Placental pericyte (primary cell): ENCODE measurements at places on chromosomes 2 and 18. TPM values are rescaled to one million over a fixed set of nuclear protein-coding genes. Genes with fewer than 3 reads are reported as not detected.

The FLACC1 gene
- total RNA-seq: 0.44 and 1.4 TPM in 2 replicates

The FAM110C gene
- not detected in 2 replicates for total RNA-seq

The MAB21L4 gene
- total RNA-seq: not detected in 2 replicates

The PSMA8 gene
- not detected in 2 replicates for total RNA-seq

The MLPH gene
- 32.2 and 49.2 TPM in 2 replicates for total RNA-seq

The RAB17 gene
- 0.22 and 0.43 TPM in 2 replicates for total RNA-seq

The HJURP gene
- 3.3 and 56.3 TPM in 2 replicates for total RNA-seq

The IL36G gene
- total RNA-seq: not detected in 2 replicates

The FAM124B gene
- total RNA-seq: 0.22 and 0.57 TPM in 2 replicates

The KIAA2012 gene
- total RNA-seq: not detected in 2 replicates

The CELF4 gene
- total RNA-seq: not detected in 2 replicates

The MYOM1 gene
- 0.14 and 0.22 TPM in 2 replicates for total RNA-seq

The UPP2 gene
- not detected in 2 replicates for total RNA-seq
